GM13977 (cell line): ENCODE measurements at places on chromosomes 3 and 15.

GRCh38 chr3:42682301-42683070 is 2.9 kb upstream of the KLHL40 start:
- DNase-seq: no peak

- DNase-seq: peak; percentile 63
These were observed 505 bp upstream of the WNT5A start for GRCh38 chr3:55487381-55488241.

DNA sequence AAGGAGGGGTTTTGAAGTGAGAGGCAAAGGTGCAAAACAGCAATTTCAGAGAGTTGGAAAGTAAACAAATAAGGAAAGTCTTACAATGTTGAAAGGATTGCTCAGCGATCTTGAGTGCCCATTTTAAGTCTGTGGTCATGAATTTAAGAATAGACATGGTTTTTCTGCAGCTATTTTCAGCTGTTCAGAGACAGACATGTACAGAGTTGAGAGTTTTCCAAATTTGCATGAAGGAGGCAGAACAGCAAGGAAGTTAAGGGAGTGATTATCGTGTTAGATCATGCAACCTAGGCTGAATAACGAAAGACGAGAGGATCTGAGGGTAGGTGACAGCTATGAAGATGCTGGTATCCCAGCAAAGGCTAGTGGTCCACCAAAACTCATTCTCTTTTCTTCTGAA is 37.2 kb downstream of the DET1 start:
- no peak for DNase-seq

DNA sequence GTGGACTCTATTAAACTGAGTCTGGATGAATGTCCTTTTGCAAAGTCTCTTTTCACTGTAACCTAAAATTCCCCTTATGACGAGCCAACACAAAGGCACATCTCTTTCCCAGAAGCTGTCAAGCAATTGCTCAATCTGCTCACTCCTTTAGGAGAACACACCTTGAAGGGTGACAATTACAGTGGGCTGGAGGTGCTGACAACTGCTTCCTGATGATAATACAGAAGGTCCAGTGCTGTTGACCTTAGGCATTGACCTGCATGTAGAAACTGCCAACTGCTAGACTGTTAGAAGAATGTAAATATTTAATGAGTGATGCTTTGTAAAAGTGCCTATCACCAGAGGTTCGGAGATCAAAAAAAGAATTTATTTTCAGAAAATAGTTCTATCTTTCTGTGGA is 757.7 kb downstream of the GRM7 start:
- DNase-seq: no peak

DNA sequence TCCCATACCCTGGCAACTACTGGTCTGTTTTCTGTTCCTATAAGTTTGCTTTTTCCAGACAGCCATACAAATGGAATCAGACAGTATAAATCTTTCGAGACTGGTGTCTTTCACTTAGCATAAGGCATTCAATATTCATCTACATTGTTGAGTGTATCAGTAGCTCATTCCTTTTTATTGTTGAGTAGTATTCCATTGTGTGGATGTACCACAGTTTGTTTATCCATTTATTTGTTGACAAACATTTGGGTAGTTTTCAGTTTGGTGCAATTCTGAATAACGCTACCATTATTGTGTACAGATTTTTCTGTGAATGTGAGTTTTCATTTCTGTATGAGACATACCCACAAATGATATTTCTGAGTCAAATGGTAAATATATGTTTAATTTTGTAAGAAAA is 35.4 kb downstream of the LARP6 start:
- DNase-seq: no peak

DNA sequence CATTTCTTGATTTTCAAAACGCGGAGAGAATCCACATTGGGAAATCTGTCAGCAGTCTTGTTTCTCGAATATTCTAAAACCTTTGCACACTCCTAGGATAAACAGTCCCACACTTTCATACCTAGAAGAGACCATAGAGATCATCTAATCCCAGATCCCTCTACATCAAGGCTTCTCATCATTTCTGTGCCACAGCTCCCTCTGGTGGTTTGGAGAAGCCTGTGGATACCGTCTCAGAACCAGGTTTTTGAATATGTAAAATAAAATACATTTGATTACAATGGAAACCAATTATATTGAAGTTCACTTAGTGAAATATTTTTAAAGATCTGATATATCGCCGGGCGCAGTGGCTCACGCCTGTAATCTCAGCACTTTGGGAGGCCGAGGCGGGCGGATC is 211.9 kb upstream of the GOLGA6L4 start:
- peak; percentile 31 for DNase-seq

DNA sequence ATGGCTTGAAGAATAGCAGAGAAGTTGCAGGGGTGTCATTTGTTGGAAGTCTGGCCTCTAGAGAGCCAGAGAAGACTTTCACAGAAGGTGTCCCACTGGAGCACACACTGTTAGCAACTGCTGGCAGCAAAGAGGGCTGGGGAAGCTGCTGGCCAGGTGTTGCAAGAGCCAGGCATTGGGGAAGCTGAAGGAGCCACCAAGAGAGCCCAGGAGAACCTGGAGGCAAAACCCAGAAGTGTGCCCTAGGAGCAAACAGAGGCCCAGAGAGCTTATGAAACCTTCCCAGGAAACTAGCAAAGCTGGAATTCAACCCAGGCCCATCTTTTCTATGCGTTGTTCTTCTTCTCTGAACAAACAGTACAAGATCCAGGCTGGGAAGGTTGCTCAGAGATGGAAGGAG is 132.7 kb upstream of the TRIM42 start:
- no peak for DNase-seq

- no peak for DNase-seq
These were observed 51.8 kb downstream of the MITF start for GRCh38 chr3:69791106-69791505.

DNA sequence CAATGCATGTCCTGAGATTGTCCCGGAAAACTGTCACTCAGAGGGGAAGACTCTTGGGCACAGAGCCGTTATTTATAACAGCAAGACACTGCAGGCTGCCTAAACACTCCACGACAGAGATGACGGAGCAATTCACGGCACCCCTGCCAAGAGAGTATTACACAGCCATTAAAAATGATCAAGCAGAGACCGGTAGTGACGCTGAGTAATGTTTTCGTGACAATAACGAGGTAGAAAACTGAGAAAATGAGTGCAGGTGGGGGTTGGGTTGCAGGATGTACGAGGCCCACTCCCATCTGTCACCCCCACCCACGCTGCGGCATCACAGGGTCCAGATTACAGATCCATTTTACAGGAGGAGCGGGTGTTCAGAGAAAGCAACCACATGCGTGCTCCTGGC is 58.9 kb upstream of the LINGO1 start:
- DNase-seq: no peak

DNA sequence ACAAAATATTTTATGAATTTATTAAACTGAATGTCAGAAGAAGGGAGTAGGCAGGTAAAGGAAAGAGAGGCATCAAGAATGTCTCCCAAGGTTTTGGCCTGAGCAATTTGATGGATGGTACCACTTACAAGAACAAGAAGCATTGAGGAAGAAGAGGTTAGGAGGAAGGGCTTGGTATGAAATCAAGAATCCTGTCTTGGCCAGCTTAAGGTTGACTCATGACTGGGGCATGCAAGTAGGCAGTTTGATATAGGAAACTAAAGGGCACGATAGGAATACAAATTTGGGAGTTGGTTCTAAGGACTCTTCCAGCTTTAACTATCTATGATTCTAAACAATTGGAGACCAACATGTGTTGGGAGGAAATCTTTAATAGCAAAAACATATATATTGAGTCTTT is 79.1 kb downstream of the NTRK3 start:
- no peak for DNase-seq

- no peak for DNase-seq
These were observed 86.9 kb downstream of the ATP1B3 start for GRCh38 chr3:141963301-141963700.
